ENCODE measurements at places on chromosomes 1 and 21.

DNA sequence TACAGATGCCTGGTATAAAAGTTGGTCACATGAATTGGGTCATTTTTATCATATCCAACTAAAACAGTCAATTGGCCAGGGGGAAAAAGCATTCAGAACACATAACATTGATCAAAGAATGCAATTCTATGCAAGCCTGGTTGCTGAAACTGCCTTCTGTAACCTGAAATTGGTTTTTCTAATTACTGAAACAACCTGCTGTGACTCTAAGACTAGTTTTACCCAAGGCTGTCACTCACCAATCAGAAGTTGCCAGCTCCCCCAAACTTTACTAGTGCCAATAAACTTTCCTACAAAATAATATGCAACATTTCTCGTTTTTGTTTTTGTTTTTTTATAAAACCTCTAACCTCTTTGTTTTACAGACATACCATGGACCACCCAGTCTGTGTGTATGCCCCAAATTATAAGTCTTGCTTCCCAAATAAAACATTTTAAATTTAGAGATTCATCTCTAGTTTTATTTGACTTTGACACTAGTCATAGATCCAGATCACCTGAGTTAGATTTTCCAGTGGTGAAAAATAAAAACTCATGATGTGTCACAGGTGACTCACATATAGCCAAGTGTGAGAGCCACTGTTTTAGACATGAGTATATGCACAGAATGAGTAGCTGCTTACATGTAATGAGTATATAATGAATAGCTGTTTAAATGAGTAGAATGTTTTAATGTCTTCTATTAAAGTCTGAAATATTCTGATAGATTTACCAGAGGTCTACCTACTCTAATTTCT lies 64.2 kb upstream of the CR2 start:
- peak; percentile 33 for DNase-seq

DNA sequence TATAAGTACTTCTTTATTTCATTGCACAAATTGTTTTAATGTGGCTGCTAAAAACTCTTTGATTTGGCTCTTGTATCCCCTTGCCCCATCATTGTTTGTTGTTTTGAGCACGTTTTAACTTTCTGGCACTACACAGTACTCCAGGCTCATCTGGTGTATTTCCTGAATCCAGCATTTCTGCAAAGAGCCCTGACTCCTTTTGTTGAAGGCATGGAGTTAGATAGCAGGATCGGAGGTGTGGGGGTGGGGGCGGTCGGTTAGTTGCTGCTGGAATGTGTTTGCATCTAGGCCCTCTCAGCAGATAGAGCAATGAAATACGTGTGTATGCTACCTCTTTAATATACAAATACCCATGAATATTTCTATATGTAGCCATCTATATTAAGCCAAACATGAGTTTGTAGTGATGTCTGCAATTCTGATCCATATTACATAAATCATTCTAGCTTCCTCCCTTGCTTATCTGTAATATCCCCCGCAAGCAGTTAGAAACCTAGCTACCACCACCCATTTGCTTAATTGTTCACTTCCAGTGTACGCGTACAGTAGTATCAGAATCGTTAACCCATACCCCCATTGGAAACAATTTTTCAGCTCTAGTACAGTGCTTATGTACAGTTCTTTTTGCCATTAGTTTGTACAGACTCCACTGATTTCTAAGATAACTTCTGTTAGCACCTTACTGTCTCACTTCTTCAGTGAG lies 106.0 kb downstream of the NOS1AP start:
- DNase-seq = no peak

- DNase-seq = no peak
Measured at GRCh38 chr1:243420946-243421685, 165.3 kb downstream of the SDCCAG8 start.

DNA sequence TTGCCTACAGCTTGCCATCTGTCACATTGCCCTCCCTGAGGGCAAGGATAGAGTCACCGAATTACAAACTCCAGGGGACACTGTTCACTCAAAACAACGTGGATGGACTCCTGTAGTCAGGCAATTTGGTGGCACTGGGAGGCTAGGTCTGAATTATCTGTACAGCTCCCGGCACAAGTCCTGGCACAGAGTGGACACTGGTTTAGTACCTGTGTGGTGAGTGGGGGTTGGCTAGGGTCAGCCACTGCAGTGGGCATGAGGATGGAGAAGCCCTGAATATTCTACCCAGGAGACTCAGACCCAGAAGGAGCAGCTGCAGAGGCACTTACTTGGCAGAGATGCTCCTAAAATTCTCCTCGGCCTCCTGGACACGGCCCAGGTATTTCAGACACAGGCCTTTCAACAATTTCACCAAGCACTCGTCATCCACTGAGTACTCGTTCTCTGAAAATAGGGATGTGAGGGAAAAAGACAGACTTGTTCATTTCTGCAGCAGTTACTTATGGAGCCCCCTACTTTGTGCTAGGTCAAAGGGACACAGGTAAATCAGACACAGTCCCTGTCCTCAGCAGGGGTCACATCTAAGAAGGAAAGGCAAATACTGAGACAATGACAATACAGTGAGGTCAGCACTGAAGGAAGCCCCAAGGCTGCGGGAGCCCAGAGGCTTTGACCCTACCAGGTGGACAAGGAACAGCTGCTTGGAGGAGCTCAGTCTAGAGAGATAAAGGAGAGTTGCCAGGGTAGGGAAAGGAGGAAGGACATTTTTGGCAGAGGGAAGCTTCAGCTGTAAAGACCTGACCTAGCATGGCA lies 40.5 kb downstream of the TTC39A start:
- no peak for DNase-seq

DNA sequence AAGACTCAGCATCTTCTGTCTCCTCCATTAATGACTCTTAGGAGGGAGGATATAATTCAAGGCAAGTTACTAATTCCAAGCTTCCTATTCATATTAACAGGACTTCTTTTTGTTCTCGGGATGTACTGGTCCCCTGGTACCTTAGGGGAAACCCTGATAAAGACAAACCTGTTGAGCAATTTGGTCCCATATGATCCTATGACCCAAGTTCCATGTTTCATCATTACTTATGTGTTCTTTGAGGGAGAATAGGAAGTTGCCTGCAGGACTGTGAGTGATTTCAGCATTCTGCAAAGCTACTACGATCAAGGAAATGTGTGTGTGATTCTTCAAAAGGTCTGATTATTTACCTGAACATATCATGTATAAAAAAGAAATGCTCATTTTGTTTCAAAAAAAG lies 5.8 kb upstream of the FMO3 start:
- DNase-seq = no peak

- no peak for DNase-seq
Measured at GRCh38 chr1:227782226-227782625, 33.2 kb upstream of the PRSS38 start.

DNA sequence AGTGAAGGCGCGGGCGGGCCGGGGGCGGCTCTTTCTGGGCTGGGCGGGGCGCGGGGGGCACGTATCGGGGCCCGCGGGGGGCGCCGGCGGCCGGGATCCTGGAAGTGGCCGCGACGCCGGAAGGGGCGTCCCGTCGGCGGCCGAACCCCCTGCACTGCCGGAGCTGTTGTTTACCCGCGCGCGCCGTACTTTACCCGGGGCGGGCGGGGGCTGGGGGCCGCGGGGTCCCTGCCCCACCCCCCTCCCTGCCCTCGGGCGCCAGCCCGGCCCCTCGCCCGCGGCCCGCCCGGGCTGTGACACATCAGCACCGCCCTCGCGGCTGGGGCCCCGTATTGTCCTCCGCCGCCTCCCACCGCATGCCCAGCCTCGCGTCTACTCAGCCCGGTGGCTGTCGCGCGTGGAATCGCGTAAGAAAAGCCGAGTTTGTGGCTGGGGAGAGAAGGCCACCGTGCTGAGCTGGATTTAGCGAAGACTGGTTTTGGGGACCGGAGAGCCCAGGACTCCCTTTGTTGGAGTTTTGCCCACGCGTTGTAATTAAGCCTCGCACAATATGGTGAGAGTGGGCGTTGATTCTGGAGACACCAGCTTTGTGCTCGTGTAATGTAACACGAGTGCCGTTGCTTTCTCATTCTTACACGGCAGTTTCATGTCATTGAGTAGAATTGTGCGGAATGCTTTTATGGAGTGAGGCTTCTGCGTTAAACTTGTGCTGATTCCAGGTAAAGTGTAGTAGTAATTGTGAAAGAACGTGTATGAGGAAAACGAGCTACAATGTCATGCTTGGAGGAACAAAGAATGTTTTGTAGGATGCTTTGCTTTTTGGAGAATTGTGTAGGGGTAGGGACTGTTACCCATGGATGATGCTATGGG lies 559 bp downstream of the BACH1 start:
- DNase-seq = no peak

- no peak for DNase-seq
Measured at GRCh38 chr1:15932612-15933011, 43.3 kb downstream of the ZBTB17 start.

- DNase-seq = no peak
Measured at GRCh38 chr1:182565537-182565936, 23.5 kb downstream of the RNASEL start.

All from COLO829 (cell line).